ENCODE measurements at places on chromosomes 1 and 21.

DNA sequence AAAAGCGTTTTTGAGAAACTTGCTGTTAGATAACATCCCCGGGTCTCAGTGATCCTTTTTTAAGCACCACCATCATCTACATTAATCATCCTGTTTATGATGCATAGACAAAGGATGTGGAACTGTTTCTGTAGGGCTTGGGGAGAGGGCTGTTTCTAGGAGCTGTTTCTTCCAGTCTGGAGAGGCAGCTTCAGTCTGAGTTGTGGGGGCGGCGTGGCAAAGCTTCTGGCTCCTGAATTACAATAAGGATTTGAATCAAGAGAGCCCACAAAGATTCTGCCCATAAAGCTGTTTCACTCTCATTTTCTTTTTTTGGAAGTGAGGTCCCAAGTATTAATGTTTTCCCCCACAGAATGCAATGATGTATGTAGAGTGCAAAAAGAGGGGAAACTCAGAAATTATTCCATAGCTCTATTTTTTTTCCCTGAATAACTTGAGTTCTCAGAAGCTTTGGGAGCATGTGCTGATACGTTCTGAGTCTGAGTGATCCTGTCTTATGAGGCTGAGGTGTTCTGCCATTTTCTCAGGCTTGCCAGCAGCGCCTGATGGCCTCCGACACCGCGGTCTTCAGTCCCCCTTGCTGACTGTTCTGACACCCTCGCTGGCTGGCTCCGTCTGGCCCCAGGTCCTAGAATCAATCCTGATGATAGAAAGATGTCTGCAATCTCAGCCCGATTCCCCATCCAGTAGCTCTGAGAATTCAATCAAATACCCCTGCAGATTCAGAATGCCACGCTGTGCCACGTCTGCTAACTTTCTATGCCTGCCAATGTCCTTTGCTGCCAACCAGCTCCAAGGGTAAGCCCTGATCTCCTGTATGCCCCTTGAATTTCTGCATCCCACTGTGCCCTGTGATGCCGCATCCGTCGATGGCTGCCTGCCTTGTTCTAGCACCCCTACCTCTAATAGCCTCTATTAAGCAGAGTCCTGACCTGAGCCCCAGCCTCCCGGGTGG is 92.4 kb upstream of the AKT3 start:
- no peak for DNase-seq

DNA sequence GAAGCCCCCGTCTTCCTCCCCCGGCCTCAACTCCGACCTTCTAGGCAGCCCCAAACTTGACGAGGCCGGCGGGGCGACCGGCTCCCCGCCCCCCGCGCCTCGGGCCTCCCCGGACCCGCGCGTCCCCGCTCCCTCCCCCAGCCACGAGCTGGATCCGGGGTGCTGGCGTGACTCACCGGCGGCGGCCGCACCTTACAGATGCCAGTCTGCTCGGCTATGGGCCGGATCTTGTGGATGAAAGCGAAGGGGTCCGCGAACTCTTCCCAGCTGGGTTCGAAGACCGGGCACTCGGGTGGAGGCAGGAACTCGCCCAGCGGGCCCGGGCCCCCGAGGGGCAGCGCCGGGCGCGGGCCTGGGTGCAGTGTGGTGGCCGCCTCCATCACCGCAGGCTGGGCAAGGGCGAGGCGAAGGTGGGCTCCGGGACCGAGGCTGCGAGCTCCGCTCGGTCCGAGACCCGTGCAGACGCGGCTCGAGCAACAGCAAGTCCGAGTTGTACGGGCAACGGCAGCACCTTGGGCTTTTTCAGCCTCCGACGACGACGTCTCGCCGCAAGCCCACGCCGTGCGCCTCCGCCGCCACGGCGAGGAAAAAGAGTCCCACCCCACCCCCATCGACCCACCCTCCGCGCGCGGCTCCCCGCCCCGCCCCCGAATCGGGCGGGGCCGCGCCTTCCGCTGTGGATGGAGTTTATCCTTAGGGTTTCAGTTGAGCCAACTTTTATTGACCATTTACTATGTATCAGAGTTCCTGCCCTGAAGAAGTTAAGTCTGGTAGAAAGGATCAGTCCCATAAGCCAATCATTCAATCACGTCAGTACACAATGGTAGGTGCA is at the start of gene KDM5B:
Gene KDM5B, minus strand, starts transcription at position 496 of the 832 bp plus-strand sequence. Its CDS starts 116 bp downstream, at position 380.
- peak; percentile 92 for DNase-seq

GRCh38 chr1:55287723-55288122 is 72.6 kb upstream of the USP24 start:
- DNase-seq = no peak

DNA sequence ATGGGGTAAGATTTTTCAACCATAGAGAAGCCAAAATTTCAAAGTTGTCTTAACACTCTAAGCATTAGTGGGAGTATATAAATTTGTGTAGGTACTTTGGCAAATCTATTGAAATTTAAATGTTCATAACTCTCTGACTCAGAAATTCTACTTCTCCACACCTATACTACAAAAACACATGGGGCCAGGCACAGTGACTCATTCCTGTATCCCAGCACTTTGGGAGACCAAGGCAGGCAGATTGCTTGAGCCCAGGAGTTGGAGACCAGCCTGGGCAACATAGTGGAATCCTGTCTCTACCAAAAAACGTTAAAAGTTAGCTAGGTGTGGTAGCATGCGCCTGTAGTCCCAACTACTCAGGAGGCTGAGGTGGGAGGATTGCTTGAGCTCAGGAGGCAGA is 41.3 kb upstream of the RAVER2 start:
- DNase-seq = no peak

DNA sequence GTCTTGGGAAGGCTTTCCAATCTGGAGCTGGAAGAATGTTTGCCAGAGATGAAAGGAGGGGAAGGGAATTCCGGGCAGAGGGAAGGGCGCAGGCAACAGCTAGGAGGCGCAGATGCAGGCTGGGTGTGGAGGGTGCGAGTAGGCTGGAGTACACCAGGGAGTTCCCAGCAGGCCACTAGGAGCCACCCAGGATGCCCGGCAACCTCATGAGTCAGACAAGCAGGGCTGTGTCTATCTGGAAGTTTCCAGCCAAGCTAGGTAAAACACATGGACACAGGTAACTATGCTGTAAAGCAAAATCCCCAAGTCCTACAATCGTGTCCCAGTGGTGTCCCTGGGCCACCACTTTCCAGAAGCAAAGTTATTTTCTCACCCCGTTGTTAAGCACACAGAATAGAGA is 990 bp upstream of the NBL1 start:
- peak; percentile 44 for DNase-seq

DNA sequence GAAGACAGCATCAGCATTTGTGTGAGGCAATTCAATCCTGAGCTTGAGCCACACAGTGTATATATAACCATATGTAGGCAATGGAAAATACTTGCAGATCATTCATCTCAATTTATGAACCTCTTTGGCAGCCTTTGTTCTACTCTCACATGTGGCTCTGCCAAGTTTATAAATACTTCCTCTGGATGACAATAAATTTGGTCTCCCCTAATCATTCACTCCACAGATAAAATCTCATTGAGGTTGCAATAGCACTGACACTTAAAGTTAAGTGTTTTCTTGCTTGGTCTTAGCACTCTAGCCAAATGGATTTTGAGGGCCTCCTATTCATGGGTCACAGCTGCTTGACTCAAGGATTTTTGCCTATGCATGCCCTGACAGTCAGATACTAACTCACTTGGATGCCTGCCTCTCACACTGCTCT is 136.6 kb upstream of the VANGL1 start:
- peak; percentile 95 for DNase-seq

DNA sequence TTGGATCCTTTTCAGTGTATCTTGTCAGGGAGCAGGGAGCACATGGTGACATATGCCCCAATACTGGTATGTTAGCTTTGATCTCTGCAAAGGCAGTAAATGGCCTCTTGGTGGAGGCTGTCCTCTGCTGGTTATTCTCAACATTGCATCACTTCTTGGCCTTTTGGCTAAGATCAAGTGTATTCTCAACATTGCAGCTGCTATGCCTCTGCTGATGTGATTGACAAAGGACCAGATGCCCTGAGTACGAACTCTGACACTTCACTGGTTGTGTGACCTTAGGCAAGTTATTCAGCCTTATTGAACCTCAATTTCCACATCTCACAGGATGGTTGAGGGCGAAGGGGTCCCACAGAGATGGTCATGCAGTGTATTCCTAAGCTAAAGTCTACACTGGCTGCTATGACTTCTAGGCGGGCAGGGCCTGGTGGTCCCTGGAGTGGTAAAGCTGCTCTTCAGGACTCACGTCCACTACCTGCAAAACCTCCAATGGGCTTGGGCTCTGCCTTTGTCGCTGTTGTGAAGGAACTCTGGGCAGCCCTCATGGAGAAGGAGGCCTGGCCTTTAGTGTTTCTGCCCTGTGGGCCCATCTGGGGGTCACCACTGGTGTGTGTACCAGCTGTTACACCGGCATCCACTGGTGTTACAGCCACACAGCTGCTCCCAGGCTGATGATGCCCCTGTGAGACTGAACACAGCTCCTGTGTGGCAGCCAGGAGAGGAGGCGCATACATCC is 64.8 kb downstream of the DNTTIP2 start:
- DNase-seq = peak; percentile 88

DNA sequence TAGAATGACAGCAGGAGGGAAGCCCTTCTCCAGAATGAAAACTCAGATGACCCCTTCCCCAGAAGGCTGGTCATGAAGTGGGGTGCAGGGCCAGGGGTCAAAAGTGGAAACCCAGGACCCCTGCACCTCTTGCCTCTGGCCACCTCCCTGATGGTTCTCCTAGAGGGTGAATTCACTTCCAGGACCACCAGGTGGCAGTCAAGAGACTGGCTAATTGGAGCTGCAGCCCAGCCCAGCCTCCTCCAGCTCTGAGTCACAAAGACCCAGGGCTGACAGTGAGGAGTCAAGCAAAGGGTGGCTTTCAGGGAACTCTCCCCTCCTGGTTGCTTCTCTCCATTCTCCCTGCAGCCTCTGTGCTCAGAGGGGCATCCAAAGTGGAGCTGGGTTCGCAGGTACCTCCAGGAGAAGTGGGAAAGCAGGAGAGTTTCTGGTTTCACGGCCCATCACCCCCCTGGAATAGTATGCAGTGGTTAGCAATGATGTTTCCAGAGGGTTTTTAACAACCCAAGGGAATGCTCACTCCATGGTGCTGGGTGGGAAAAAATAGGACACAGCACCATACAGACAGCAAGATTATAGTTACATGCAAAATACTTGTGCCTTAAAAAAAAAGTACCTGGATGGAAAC is 6.1 kb upstream of the EPHB2 start:
- peak; percentile 79 for DNase-seq
